ENCODE measurements at places on chromosomes 5 and 9.

DNA sequence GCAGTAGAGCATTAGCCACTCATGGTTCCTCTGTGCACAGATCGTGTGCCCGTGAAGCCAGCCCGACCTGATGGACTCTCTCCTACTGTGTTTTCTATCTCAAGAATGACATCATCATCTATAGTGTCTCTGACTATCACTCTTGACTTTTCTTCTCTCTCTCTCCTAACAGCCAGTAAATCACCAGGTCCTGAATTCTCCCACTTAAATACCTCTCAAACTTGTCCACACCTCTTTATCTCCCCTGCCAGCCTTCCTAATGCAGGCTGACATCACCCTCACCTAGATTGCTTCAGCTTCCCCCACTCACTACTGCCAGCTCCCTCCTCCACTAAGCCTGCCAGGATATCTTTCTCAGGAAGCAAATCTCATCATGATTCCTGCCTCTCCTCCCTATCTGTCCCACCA, 90.6 kb upstream of the MIER3 start:
- no peak for DNase-seq

- no peak for DNase-seq
Observed at GRCh38 chr5:78602400-78602799, 46.2 kb downstream of the LHFPL2 start.

- DNase-seq, result peak; percentile 52
Observed at GRCh38 chr5:10513501-10514442, 50.1 kb upstream of the ANKRD33B start.

GRCh38 chr9:13956107-13956506, 357.8 kb downstream of the NFIB start:
- no peak for DNase-seq

GRCh38 chr9:105059252-105059651, 131.3 kb upstream of the ABCA1 start:
- no peak for DNase-seq
